ENCODE measurements at places on chromosomes 4 and X. TPM values are rescaled to one million over a fixed set of nuclear protein-coding genes. Genes with fewer than 3 reads are reported as not detected.

MOB1B gene
- 23.0 TPM for total RNA-seq

NMU gene
- total RNA-seq, result not detected

UBL4A gene
- 48.4 TPM for total RNA-seq

CXCL5 gene
- total RNA-seq, result 0.16 TPM

MAGEA2B gene
- total RNA-seq, result not detected

- DNase-seq, result no peak
Observed at GRCh38 chr4:154422152-154422551, 69.4 kb downstream of the DCHS2 start.

GRCh38 chr4:148203056-148203898 is 238.9 kb downstream of the NR3C2 start:
- DNase-seq, result no peak

GRCh38 chr4:134343656-134344055 is 142.1 kb upstream of the PABPC4L start:
- DNase-seq, result no peak

DNA sequence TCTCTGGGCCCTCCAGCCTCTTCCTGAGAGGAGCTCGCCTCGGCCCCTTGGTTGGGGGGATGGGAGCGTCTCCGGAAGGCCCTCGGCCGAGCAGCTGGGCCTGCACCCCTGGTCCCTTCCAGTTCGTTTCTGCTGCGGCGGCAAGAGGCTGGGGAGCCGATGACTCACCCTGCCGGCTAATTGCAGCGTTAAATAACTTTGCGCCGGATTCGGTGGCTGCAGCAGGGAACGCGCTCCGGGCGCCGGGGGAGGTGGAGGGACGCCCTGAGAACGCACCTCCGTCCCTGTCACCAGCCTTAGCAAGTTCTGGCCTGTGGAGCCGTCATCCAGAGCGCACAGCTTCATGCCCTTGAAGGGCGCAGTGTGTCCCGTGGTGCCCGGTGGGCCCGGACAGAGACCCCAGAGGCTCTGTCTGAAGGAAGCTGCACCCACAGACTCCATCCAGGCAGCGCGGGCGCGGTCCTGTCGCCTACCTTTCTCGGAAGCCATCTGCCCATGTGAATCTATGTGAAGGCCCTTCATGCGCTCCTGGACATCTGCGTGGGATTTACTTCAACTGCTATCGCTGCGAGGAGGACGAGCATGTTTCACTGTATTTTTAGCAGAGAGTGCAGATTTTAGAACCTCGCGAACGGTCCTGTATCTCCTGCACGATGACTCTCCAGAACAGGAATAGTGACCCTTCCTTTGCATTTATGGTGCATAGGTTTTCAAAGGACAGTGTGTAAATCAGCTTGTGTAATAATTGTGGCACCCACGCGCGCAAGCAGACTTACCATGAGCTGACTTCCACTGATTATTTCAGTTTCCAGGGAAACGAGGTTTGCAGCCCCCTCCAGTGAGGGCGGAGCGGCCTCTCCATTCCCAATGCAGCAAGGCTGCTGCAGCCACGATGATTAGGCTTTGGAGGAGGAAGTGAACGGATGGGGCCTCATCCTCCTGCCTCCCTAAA is 1.7 kb upstream of the TMEM271 start:
- peak; percentile 44 for DNase-seq

DNA sequence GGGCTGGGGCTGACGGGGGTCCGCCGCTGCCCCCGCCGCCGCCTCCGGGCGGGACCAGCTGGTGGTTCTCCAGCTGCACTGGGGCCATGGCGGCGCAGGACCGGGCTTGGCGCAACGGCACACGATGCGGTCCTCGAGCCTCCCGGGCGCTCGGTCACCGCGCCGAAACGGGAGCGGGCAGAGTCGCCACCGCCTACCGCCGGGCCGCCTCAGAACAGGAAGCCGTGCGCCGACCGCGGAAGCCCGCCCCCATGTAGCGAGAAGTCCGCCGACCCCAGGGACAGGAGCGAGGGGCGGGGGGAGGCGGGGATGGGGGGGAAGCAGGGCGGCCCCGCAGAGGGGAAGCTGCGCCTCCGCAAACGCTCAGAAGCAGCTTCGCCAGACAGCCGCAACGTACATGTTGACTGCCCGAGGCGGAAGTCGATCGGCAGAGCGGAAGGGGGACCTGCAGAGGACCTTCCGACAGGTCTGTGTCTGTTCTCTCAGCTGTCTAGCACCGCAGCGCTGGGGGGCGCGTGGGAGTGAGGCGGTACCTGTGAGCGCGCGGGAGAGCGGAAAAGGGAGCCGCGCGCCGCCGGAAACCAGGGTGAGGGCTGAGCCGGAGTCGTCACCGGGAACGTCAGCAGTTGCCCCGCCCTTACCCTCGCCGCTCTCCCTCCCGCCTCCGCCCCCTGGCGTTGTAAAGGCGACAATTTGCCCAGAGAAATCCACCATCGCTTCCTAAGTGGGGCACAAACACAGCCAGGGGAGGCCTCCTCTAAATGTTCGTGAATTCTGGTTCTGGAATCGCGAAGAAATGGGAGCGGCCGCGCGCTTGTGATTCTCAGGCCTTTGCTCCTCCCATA is at the start of gene MED14:
Gene MED14 (minus strand): TSS at position 218 of the 845 bp plus-strand sequence. CDS start 130 bp downstream, at position 88.
- peak; percentile 95 for DNase-seq

- no peak for DNase-seq
Observed at GRCh38 chr4:84420608-84421007, 78.5 kb downstream of the NKX6-1 start.

DNA sequence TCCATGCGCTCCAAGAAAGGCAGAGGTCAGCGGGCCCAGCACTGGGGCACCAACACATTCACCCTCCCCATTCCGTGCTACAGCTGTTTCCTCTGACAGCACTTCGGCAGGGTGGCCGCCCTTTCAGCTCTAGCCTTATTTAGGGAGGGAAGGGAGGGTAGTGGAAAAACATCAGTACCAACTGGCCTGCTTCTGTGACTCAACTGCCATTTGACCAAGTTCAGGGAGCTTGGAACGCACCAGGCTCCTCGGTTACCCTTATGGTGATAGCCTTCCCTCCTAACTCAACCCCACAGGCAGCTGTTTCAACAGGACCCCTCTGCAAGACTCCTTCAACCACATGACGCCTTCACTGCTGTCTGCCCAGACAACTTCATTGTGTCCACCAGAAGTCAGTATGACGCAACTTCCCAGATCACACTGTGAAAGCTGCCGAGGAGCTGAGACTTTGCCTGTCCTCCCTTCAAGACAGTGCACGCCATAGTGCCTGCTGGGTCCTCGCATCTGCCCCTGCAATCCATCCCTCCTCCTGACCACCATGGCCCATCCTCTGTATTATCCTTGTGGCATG is 132.2 kb downstream of the AFAP1 start:
- DNase-seq, result peak; percentile 76

DNA sequence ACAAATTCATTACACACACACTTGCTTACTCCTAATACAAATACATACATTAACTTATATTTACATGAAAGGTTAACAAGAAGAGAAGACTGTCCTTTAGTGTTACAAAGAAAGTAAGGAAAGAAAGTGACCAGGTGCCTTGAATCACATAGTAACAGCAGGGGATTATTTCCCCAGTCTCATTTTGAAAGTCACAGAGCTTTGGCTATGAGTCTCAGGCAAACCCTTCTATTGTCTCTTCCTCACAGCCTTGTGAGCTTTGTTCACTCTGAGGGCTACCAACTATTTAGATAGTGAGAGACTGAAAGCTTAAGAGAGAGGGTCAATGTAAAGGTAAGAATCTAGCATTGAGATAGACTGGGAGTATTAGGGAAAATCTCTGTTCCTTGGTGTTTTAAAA is 161.6 kb downstream of the NPNT start:
- no peak for DNase-seq

DNA sequence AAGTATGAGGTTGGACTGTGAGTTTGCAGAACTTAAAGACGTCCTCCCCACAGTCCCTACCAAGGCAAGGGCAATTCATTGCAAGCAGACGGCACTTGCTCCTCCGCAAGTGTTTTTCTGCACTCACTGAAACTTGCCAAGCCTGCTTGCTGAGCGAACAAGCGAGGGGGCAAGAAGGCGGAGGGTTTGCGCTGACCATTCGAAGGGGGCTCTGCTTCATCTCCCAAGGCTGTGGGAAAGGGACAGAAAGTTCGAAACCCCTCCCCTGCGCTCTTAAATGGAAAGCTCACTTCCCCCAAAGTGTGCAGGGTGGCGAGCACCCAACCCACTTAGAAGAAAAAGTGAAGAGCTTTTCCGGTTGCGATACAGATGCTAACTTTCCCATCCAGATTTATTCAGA is 1.4 kb downstream of the MID1 start:
- no peak for DNase-seq

- DNase-seq, result peak; percentile 84
Observed at GRCh38 chr4:73836373-73837279, at the start of gene CXCL6. TSS of gene CXCL6 (plus strand) at chr4:73836678. CDS start at chr4:73836751, 73 bp downstream.

DNA sequence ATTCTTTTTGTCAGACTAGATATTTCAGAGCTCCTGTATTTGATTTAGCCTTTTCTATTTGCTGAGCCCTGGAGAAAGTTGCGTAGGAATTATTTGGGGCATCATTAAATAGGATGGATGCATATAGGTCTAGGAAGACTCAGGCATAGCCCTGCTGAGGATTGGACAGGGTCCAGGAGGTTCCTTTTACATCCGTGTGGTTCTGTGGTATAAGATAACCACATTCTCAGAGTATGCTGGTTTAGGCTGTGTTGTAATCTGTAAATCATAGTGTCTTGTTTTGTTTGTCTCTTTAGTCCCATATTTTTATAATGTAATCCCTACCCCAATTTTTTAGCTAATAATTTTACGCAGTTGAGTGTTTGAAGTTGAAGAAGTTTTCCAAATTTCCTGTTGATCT is 513.7 kb downstream of the RPA4 start:
- DNase-seq, result no peak
